Choroid plexus epithelial cell (primary cell): ENCODE measurements at places on chromosomes 11 and 22.

- DNase-seq = peak; percentile 90
Observed at GRCh38 chr11:62671608-62672389, at the start of the genes LBHD1 and UQCC3. Gene LBHD1, minus strand, starts transcription at chr11:62672267. Its CDS starts 2,236 bp downstream, at chr11:62670031. Gene UQCC3, plus strand, starts transcription at chr11:62671673. Its CDS starts 73 bp downstream, at chr11:62671746.

GRCh38 chr11:15941206-15941770 lies 415.1 kb downstream of the SOX6 start:
- peak; percentile 46 for DNase-seq

GRCh38 chr11:72254299-72254993 lies 10.5 kb upstream of the PHOX2A start:
- no peak for DNase-seq

GRCh38 chr22:37101311-37102066 lies 8.0 kb downstream of the TMPRSS6 start:
- no peak for DNase-seq

GRCh38 chr11:17498475-17498874 lies 21.8 kb upstream of the ABCC8 start:
- peak; percentile 19 for DNase-seq

DNA sequence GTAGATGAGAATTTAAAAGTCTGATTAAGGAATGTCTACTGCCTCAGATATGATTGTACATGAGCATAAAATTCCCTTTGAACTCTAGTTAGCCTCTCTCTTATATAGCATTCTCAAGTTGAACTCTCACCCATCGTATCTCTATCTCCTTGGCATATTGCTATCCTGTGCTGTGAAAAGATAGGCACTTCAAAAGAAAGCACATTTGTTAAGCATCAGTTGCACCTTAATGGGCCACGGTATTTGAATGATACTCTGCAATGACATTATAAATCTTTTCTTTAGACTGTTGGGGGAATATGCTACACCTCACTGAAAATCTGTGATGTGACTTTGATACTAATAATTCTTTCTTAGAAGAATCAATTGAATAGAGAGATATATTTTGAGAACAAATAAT lies 570.7 kb downstream of the JRKL start:
- no peak for DNase-seq

DNA sequence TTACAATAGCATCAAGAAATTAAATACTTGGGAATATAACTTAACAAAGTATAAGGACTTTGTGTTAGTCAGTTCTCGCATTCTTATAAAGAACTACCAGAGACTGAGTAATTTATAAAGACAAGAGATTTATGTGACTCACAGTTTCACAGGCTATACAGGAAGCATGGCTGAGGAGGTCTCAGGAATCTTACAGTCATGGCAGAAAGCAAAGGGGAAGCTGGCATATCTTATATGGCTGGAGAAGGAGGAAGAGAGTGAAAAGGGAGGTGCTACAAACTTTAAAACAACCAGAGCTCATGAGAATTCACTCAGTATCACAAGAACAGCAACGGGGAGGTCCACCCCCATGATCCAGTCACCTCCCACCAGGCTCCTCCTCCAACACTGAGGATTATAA lies 32.0 kb upstream of the CCDC134 start:
- DNase-seq = peak; percentile 40

GRCh38 chr22:32823024-32823730 lies 21.7 kb downstream of the TIMP3 start:
- DNase-seq = peak; percentile 73

- peak; percentile 97 for DNase-seq
Observed at GRCh38 chr22:32411829-32412592, at the start of gene RTCB. Gene RTCB, minus strand, starts transcription at chr22:32412247. Its CDS starts 91 bp downstream, at chr22:32412156.

DNA sequence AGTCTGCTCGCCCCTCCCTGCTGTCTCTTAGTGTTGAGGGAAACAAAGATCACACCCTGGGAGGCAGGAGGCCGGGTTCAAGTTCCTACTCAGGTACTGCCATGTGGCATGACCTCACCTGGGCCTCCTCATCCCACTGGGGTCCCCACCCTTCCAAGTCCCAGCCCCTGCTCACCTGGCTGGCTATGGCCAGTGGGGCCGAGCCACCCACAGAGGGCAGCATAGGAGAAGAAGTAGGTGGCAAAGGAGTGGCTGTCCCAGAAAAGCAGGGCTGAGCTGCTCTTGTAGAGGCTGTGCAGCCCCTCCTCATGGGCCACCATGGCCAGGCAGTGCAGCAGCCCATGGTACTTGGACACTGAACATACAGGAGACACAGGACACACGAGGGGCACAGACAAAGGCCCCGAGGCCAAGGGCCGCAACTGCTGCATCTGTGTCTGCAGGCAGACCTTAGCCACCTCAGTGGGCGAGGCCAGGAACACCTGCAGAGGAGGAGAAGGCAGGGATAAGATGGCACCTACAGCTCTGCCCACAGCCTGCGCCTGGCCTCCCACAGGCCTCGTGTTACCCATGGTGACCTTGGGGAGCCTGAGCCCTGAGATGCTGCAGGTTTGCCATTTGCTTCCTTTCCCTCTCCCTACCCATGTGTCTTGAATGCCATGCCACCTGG lies 50.6 kb upstream of the MPEG1 start:
- no peak for DNase-seq

- no peak for DNase-seq
Observed at GRCh38 chr11:105202422-105202821, 62.9 kb upstream of the CARD18 start.

DNA sequence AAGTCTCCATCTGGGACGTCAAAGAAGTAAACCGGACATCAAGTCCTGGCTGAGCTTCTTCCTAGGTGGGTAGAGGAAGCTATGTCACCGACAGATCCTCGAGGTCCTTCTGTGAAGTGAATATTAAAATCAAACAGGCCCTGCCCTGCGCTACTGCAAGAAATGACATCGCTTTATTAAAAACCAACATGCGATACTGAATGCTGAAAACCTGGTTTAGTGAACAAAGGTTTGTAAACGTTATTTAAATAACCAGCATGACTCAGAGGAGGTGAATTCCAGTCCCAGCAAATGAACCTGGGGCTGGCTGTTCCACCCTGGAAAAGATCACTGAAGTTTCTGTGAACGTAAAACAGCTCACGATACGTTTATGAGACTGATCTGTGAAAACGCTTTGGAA lies 645 bp downstream of the RTCB start:
- DNase-seq = peak; percentile 46

DNA sequence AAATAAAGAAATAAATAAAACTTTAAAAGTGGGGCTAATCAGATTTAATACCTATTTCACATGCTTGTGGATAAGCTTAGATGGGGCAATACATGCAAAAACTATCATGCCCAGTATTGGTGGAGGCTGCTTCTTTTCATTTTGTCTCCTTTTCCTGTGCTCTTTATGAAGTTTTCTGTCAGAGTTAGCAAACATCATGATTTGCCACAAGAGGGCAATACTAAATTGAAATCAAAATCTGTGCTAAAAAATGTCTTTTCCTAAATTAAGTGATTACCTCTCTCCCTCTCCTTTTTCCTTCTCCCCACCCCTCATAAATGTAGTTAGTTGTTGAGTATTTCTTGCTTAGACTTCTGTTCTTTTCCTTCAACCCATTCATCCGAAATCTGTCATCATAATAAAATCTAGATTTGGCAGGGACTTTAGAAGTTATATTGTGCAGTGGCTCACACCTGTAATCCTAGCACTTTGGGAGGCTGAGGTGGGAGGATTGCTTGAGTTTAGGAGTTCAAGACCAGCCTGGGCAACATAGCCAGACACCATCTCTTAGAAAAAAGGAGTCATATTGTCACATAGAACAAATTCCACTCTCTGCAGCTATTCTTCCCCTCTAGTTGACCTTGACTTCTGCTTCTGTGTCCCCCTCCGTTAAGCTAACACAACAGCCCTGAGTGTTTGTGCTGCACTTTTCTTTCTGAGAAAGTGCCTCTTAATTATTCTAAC lies 4.7 kb upstream of the ARHGAP42 start:
- DNase-seq = peak; percentile 67

DNA sequence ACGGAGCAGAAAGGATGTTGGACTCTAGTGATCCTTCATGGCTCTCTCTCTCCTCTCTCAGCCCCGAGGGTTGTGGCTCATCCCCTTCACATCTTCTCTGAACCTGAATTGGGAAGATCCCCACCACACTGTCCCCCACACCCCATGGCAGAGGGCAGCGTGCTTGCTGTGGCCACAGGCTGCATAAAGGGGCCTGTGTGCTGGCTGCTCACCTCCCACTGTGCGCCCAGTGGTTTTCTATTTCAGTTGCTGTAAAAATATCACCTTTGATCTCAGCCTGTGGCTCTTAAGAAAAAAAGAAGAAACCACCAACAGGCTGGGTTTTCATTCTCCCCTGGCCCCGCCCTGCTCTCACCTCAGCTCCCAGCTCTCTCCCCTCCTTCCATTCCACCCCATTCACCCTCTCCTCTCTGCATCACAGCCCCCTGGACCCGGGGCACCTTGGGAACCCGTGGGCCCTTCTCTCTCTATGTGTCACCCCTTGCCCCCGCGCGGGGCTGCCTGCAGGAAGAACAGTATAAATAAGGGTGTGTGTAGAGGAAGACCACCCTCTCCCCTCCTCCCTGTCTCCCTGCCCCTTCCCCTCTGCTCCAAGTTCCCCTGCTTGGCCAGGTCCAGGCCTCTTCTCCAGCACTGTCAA lies 25.8 kb upstream of the WNT11 start:
- peak; percentile 45 for DNase-seq

GRCh38 chr11:88494848-88495247 lies 157.3 kb upstream of the CTSC start:
- no peak for DNase-seq

- DNase-seq = no peak
Observed at GRCh38 chr11:120702656-120703055, 191.1 kb downstream of the GRIK4 start.

- DNase-seq = no peak
Observed at GRCh38 chr22:36149441-36149840, 11.1 kb downstream of the APOL3 start.

DNA sequence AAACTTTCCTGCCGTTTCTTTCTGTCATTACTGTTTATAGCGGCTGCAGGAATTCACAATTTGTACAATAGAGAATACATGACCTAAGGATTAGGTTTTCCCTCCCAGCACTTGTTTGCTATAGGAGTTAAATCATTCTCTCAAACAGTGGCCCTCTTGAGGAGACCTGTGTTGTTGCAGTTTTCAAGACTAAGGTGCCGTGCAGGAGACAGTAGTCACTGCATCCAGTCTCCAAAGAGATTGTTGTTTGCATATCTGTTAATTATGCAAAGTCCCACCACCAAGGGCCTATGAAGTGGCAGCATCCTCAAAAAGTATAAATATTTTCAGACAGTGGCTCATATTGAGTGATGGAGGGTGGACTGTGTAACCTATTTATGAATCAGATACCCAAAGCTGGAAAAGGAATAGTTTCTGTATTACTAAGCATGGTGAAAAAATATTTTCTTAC lies 2.3 kb downstream of the PRSS23 start:
- peak; percentile 74 for DNase-seq

GRCh38 chr22:17952273-17952801 lies 72.0 kb downstream of the MICAL3 start:
- no peak for DNase-seq

- no peak for DNase-seq
Observed at GRCh38 chr22:19546680-19547079, 22.5 kb upstream of the CLDN5 start.

DNA sequence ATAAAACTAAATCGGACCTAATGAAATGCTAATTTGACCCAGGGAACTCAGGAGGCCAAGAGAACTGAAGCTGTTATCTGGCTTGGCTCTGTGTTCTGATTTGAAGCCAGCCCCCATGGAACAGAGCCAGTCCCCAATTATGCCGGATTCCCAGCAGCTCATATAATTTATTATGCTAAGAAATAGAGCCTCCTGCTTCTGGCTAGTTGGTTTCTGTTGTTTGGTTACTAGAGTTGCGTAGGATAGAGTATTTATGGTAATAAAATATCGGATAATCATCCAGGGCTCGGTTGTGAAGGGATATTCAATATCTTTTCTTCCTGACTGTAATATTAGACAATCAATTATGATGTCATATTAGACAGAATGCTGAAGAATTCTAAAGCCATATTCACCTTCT lies 120.4 kb upstream of the TTC12 start:
- DNase-seq = peak; percentile 8

DNA sequence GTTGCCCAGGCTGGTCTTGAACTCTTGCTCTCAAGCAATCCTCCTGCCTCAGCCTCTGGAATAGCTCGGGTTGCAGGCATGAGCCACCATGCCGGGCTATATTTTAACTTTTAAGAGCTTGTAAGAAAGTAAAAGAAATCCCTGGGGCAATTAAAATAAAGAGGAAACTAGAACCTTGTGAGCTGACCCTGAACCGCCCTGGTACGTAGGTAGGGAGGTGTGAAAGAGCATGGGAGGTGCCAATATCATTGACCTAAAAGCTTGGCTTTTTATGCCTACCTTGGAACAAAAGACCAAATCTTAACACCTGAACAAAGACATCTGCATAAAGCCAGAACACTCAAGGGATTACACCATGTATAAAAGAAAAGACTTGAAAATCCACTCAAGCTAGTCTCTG lies 595.1 kb downstream of the SOX6 start:
- DNase-seq = no peak

- DNase-seq = no peak
Observed at GRCh38 chr22:38756711-38757463, 1.1 kb upstream of the SUN2 start.

- DNase-seq = peak; percentile 86
Observed at GRCh38 chr22:24465566-24465965, 29.6 kb upstream of the UPB1 start.

DNA sequence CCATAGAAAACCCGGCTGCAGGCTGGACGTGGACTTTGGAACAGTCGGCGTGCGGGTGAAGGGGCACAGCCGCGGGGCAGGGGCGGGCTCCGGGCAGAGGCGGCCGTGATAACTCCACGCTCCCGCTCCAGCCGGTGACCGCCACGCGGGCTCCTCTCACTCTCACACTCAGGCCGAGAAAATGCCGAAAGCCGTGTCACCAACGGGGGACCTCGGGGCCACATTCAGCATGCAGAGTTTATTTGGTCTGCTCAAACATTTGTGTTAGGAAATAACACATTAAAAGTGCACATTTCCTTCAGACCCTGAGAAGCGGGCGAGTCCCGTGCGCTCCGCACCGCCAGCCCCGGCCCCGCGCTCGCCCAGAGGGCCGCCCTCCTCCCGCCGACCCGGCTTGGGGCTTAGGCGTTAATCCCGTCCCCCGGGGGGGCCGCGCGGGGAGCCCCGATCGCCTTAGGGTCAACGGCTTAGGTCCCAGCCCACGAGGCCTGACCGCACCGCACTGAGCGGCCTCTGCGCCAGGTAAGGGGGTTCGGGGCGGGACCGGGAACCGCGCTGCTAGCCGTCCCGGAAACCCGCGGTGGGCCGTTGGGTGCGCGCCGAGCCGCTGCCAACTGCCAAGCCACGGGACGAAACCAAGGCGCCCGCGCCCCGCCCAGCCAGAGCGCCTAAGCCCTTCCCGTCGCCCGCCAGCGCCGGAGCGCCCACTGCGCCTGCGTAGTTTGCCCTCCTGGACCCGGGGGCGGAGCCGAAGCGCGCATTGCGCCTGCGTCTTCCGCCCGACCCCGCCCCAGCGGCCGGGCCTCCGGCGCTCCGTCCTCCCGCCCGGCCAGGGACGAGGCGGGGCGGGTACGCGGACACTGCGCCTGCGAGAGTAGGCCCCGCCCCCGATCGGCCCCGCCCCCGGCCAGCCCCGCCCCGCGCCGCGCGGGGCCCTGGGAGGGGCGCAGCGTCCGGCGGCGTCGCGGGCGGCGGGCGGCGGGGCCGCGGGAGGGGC lies at the start of gene ZBED4:
ZBED4 (plus strand) TSS at position 947 of the 997 bp plus-strand sequence. CDS start 29,819 bp downstream, outside the sequence.
- peak; percentile 96 for DNase-seq

GRCh38 chr11:80718611-80719291 lies 1277.9 kb upstream of the TENM4 start:
- DNase-seq = no peak

GRCh38 chr11:34104680-34105078 lies 750 bp upstream of the NAT10 start:
- no peak for DNase-seq

GRCh38 chr22:46732041-46732379 lies 6.0 kb downstream of the CERK start:
- DNase-seq = no peak
